Gastroesophageal sphincter (tissue), 4 donors: ENCODE measurements at places on chromosomes 5 and 9. TPM values are rescaled to one million over a fixed set of nuclear protein-coding genes. Genes with fewer than 3 reads are reported as not detected.

SLCO6A1 gene
- not detected for total RNA-seq

- peak; percentile 56 for ATAC-seq
Measured at GRCh38 chr5:4879693-4880303, 260.3 kb upstream of the ADAMTS16 start.

DNA sequence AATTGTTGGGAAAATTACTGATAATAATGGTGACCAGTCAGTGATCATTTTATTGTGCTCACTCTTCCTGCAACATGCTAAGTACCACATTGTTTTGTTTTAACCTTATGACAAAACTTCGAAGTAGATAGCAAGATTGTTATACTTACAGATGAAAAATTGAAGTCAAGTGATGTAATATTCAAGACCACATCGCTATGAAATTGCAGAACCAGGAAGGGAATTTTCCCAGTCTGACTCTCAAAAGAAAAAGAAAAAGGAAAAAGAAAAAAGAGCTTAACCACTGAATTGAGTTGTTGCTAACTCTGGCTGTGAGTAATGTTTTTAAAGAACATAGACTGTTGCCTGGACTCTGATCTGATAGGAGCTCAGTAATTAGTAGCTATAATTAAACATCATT, 170.6 kb upstream of the HAPLN1 start:
- ATAC-seq: no peak

DNA sequence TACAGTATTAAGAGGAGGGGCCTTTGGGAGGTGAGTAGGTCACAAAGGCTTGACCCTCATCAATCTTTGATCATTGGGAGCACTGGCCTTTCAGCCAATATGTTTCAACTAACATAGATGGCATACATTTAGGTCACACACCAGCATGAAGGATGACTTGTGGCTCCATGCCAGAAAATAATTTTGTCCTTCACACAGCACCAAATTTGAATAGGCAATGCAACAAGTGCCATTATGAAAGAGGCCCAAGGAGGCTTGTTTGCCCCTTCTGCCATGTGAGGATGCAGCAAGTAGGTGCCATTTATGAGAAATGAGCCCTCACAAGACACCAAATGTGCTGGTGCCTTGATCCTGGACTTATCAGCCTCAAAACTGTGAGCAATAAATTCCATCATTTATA, 81.1 kb downstream of the JAKMIP2 start:
- no peak for ATAC-seq

GRCh38 chr5:67196537-67197059, at the start of gene CD180:
Gene CD180, minus strand, starts transcription at chr5:67196799. Its CDS starts 158 bp downstream, at chr5:67196641.
- ATAC-seq: peak; percentile 36

ENTPD8 gene
- not detected for total RNA-seq

DNA sequence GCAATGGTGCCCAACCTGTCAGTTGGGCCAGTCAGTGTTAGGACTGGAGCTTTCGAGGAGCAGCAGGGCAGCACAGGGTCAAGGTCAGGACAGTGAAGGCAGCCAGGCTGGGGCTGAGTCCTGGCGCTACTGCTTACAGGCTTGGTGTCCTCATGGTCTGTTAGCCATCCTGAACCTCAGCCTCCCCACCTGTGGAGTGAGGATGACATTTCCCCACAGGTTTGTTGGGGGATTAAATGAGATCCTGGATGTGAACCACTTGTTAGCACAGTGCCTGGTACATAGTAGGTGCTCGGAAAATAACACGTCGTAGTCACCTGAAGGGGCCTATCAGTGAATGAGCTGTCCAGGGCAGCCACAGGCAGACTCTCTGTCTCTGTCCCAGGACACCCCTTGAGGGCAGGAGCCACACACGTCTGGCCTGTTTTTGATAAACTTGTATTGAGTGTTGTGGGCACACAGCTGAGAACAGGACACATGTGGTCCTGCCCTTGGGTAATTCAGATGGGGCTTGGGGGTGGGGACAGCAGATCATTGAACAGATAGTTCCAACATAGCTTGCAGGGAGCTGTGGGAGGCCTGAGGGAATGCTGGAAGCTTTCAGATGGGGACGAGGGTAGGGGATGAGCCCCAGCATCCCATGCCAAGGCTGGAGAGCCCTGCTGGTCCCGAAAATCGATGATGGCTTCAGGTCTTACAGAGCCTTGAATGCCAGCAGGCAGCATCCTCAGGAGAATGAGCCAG, 69.3 kb downstream of the AMBP start:
- ATAC-seq: no peak
